ENCODE measurements at places on chromosomes 7 and 10.

DNA sequence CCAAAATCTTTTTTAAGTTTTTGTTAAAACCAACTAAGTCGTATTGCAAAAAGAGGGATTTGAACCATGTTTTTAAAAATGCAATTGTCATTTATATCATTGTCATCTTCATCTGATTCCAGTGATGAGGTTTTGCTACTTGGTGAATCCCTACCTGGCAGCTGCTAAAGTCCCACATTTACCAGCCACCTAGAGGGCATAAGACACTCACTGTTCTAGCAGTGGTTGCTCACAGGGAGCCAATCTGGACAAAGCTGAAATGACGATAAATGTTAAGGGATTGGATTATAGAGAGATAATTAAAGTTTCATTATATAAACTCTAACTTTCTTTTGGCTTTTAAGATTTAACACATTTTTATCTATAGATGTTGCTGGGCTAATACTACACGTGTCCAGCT is 18.7 kb downstream of the KIFBP start:
- no peak for DNase-seq

DNA sequence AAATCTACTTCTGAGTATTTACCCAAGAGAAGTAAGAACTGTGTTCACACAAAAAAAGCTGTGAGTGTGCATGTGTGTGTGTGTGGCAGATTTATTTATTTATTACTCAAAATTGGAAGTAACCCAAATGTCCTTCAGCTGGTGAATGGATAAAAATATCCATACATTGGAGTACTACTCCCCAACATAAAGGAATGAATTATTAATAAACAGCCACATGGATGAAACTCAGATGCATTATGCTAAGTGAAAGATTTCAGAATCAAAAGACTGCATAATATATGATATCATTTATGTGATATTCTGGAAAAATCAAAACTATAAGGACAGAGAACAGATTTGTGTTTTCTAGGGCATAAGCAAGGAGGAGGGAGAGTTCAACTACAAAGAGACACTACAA is 47.1 kb upstream of the DNAH11 start:
- DNase-seq: no peak

- no peak for DNase-seq
Measured at GRCh38 chr10:26861205-26861998, 644 bp upstream of the ABI1 start.

DNA sequence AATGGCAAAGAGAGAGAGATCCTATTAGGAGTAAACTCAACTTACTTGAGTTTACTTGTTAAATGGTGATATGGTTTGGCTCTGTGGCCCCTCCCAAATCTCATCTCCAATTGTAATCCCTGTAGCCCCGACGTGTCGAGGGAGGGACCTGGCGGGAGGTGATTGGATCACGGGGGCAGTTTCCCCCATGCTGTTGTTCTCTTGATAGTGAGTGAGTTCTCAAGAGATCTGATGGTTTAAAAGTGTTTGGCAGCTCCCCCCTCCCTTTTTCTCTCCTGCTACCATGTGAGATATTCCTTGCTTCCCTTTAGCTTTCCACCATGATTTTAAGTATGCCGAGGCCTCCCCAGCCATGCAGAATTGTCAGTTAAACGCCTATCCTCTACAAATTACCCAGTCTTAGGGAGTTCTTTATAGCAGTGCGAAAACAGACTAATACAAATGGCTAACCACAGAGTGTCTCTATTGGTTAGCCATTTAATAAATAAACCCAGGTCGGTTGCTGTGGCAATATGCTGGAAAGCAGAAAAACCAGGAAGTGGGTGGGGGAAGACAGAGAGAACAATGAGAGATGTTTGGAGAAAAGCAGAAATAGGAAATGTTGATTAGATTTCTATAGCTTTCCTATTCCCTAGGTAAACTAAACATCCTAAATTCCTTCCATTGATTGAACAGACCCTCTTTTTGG is 3.0 kb upstream of the STMP1 start:
- no peak for DNase-seq

DNA sequence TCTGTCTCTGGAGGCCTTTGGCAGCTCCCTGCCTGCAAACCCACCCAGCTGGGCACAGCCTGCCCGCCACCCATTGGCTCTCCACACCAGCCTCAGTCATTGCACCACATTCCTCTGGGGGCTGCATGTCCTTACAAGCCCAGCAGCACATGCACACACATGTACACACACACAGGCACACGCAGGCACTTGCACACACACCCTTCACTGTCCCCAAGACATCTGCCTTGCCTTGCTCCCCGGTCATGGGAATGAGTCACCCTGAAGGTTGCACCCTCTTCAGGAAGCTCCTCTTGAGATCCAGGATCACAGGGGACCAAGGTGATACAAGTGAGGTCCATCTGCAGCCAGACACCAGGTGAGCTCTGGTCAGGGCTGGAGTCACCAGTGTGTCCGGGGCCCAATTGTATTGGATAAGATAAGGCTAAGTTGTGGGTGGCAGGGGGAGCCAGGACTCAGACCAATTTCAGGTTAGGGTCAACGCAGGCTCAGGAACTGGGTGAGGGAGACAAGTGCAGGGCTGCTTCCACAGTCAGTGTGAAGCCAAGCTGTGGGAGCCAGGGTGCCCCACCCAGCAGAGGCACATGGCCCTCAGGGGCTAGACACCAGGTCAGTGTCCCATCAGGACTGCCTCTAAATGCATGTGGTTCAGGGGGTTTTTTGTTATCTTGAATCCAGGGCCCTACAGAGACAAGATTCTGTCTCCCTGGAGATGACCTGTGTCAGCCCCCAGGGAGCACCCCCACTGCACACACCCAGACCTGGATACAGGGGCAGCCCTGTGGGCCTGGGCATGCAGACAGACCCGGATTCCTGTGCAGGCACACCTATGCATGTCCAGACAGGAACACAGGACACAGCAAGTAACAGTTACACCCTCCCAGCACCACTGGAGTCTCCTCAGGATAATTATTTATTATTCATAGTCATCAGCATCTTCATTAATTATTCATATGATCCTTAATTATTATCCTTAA is 33.8 kb downstream of the KCNH2 start:
- DNase-seq: no peak

GRCh38 chr7:121097577-121097976 is 109.1 kb downstream of the CPED1 start:
- no peak for DNase-seq

GRCh38 chr10:102670065-102670670 is 25.9 kb downstream of the TRIM8 start:
- DNase-seq: no peak

GRCh38 chr10:35398355-35398754 is 62.0 kb downstream of the CCNY start:
- DNase-seq: no peak

DNA sequence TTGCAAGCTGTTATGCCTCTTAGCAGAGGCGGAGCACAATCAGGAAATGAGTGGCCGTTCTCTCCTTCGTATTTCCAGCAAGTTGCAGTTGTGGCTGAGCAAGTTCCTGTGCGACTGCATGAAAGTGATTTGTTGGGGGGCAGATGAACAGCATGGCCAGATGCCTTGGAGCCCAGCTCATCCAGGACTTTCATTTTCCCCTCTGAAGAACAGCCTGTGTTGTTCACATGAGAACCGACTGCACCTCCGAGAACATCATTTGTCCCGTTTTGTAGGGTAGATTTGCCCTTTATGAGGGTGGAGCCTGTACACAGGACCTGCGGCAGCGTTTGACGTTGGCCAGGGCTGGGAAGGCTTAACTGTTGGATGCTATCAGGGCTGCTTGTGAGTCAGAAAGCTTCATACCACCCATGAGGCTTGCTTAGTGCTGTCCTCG is 4.4 kb downstream of the BAG3 start:
- DNase-seq: no peak

DNA sequence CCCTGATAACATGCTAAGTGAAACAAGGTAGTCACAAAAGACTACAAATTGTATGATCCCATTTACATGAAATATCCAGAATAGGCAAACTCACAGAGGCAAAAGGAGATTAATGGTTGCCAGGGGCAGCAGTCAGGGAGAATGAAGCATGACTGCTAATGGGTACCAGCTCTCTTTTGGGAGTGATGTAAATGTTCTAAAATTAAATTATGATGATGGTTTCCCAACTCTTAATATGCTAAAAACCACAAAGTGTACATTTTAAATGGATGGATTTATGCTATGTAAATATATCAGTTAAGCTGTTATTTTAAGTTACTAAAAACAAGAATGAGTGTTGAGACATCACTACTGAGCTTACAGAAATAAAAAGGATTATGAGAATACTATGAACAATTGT is 12.6 kb downstream of the CYP51A1 start:
- DNase-seq: no peak

DNA sequence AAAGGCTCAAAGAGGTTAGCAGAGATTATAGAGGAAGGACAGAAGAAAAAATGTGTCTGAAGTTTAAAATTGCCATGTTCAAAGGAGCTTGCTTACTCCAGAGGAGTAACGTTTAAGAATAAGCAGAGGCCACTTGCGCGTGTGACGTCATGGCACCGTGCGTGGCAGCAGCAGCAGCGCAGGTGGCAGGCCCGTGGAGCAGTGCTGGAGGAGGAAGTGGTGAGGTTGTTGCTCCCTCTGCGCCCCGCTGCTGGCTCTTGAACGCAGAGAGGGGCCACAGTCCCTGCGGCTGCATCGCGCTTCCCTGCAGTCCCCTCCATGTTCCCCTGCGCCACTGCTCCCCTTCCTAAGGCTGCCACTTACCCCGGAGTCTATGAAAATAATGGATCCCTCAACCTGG is 37.5 kb downstream of the GDI2 start:
- DNase-seq: peak; percentile 58

DNA sequence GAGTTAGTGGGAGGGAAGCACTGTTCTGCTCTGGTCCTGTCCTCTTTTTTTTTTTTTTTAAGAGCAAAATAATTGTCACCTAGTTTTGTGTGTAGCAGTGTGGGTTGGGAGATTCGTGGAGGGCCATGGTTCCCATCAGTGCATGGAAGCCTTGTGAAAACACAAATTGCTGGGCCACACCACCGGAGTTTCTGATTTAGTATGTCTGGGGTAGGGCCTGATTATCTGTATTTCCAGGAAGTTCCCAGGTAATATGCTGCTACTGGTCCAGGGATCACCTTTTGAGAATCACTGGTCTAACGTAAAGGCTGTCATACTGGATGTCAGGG is 191.3 kb downstream of the GATA3 start:
- DNase-seq: no peak

- DNase-seq: no peak
Measured at GRCh38 chr7:33770576-33770975, 134.8 kb upstream of the BMPER start.

DNA sequence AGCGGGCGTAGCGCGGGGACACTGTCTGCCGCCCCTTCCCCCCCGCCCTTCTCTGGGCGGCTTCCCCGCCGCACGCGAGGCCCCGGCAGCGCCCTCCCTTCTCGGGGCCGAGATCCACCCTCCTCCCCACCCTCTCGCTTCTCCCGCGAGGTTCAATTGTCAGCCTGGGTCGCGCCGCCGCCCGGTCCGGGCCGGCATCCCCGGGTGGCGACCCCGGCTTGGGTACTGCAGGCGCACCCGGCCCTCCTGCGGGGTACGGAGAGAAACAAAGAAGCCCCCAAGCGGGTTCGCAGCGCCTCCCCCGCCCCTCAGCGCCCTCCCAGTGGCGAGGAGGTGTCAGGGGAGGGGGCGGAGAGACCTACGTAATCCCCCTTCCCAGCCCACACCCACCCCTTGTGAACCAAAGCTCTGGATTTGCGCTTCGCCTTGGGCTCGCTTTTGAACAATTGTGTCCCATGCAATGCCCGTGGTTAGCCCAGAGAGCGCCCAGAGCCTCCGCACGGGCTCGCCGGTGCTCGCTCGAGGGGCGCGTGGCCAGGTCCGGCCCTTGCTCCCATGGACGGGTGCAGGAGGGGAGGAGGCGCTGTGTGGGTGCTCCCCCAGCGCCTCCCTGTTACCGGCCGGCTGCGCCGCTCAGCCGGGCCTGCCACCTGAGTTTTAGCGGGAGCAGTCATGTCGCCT is 634 bp downstream of the HECW1 start:
- DNase-seq: no peak

GRCh38 chr10:125399289-125399688 is 238.9 kb upstream of the CTBP2 start:
- no peak for DNase-seq

GRCh38 chr10:69179089-69179742 is 818 bp upstream of the SUPV3L1 start:
- peak; percentile 10 for DNase-seq

DNA sequence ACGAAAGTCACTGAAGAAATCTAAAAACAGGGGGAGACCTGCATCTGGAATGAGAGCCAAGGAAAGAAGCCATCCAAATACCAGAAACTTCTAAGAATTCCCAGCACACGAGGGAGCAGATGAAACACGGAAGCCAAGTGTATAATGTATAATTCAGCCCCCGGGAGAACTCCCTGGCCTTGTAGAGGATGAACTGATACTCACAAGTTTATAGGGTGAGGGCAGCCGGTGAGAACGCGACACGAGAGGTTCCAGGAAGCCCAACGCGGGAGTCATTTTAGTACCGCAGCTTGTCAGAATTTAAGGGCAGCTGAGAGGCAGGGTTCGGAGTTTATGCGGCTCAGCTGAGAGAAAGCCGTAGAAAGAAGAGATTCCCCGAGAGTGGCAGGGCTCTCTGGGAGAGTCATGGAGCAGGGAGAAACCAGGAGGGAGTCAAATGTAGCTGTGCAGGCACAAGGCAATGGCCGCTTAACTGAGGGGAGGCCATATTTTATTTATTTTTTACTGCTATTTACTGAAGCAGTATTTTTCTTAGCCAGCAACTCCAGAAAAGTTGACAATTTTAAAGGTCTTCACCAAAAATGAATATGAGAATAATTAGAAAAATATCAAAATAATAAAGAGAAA is 164.0 kb downstream of the NPSR1 start:
- no peak for DNase-seq

DNA sequence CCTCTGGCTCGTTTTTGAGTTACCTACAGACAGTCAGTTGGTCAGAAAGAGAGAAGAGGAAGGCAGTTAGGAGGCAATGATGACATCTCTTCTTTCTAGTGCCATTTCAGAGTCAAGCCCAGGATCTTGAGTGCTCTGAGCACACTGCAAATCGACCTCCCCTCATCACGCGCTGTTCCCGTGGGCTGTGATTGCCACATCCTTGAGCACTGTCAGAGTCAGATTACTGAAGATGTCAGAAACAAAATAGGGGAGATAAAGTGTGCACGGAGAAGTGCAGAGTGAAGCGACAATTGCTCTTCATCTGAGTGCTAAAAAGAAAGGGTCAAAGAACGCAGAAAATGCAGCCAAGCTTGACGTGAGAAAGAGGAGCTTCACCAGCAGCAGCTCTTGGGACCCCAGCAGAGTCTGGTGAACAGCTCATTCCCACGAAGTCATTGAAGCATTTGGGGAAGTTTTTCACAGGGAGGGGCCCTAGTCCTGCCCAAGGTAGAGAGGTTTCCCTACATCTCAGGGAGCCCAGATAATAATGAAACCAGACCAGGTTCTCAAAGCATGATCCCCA is 661.7 kb upstream of the AUTS2 start:
- no peak for DNase-seq

- no peak for DNase-seq
Measured at GRCh38 chr10:86387178-86387794, 20.7 kb upstream of the GRID1 start.

- DNase-seq: no peak
Measured at GRCh38 chr10:76286536-76286935, 855.1 kb downstream of the LRMDA start.
